RWPE1 (cell line): ENCODE measurements at places on chromosomes 7 and 10.

DNA sequence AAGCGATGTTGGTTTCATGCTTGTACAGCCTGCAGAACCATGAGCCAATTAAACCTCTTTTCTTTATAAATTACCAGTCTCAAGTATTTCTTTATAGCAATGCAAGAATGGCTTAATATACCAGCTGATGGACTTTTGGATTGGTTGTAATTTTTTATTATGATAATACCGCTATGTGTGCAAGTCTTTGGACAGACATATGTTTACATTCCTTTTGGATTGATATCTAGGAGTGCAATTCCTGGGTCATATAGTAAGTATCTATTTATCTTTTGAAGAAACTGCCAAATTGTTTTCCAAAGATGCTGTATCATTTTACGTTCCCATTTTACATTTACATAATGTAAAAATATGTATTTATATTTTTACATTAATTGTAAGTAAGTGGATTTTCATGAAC lies 81.2 kb upstream of the PIP4K2A start:
- DNase-seq = no peak

DNA sequence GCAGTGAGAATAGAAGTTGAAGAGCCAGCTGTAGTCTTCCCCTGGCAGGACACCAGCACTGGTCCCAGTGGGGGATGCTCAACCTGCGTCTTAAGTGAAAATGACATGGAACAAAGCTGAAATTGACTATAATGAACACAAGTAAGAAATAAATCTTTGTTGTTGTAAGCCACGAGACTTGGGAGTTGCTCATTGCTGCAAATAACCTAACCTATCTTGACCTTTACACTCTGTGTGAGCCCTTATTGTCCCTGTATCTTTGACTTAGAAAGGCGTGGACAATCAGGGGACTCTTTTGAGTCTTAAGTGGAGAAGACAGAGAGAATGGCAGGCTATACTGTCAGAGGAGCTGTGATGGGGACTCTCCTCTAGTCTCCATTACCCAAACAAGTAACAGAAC lies 16.9 kb downstream of the ZC3HAV1L start:
- DNase-seq = no peak

DNA sequence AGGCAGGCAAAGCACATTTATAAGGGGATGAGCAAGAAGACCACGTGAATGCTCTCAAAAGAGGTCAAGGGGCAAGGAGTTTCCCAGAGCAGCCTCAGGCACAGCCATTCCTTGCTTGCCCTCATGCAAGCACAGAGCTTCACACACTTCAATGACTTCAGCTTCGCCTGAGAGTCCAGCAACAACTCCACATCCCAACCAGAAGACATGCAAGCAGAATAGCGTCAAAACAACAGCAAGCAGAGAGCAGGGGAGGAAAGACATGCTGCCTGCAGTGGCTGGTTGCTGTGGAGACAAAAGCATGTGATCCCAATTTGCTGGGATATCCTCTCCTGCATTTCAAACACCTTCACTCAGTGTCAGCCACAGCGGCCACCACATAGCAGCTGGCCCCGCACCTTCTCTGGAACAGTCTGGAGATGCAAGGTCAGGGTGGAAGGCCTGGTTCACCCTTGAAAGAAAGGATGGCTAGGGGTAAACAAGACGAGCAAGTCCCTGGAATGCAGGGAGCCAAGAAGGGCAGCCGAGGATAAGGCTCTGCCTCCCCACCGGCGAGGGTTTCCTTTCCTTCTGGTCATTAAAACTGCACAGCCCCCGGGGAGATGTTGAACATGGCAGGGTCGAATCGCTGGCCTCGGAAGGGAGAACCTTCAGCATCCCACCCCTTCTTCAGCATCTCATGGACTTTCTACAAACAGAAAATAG lies 60.2 kb upstream of the CAMK2B start:
- no peak for DNase-seq

DNA sequence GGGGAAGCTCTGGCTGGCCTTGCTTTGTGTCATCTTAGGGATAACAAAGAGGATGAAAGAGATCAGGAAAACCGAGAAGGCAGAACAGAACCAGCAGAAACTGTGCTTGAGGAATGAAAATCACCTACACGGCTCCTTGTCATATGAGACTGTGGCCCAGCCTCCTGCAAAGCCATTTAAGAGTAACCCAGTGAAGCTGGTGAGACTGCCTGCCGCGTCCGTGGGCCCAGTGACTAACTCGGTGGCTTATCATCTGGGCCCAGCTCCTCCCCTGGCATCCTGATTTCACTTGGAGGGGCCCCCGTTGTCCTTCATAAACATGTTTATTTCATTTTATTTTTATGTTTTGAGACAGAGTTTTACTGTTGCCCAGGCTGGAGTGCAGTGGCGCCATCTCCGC lies 30.7 kb downstream of the HTRA1 start:
- no peak for DNase-seq
